ENCODE measurements at places on chromosomes 2 and 18. TPM values are rescaled to one million over a fixed set of nuclear protein-coding genes. Genes with fewer than 3 reads are reported as not detected.

ODC1 gene
- total RNA-seq: 47.8 TPM

UGT1A10 gene
- total RNA-seq: not detected

IFIH1 gene
- 3.2 TPM for total RNA-seq

GPBAR1 gene
- total RNA-seq: not detected

MBOAT2 gene
- 42.6 TPM for total RNA-seq

EDAR gene
- not detected for total RNA-seq

PMAIP1 gene
- 2.4 TPM for total RNA-seq

BOLL gene
- total RNA-seq: not detected

TNS1 gene
- 88.8 TPM for total RNA-seq

ANKRD30BL gene
- not detected for total RNA-seq

GPC1 gene
- total RNA-seq: 61.6 TPM

TDRD15 gene
- not detected for total RNA-seq

CXCR4 gene
- under 0.01 TPM for total RNA-seq

COPS7B gene
- 14.0 TPM for total RNA-seq

FBXO15 gene
- total RNA-seq: 0.79 TPM

CMPK2 gene
- total RNA-seq: 0.47 TPM

GFPT1 gene
- total RNA-seq: 34.4 TPM

CYP1B1 gene
- 76.6 TPM for total RNA-seq

TWSG1 gene
- total RNA-seq: 471 TPM

C2orf74 gene
- total RNA-seq: 28.1 TPM

RASGRP3 gene
- total RNA-seq: 0.63 TPM

ZNF804A gene
- 4.7 TPM for total RNA-seq

DYNC1I2 gene
- 106 TPM for total RNA-seq

KIF1A gene
- total RNA-seq: under 0.01 TPM

GTF2A1L gene
- total RNA-seq: 0.69 TPM

NEB gene
- under 0.01 TPM for total RNA-seq

SLC9A4 gene
- not detected for total RNA-seq

TTLL4 gene
- total RNA-seq: 4.1 TPM

PDE1A gene
- total RNA-seq: 27.9 TPM

SERPINB4 gene
- not detected for total RNA-seq

UPP2 gene
- total RNA-seq: not detected

Measured in bronchial smooth muscle cell (primary cell).